ENCODE measurements at places on chromosomes 12 and 14.
A peak's percentile ranks its signal among the peaks of the same experiment; 100 is the strongest.

- no peak for ATAC-seq
Measured at GRCh38 chr12:45388545-45388944, 172.7 kb downstream of the ANO6 start.

- no peak for ATAC-seq
Measured at GRCh38 chr12:3884671-3885070, 11.5 kb upstream of the PARP11 start.

DNA sequence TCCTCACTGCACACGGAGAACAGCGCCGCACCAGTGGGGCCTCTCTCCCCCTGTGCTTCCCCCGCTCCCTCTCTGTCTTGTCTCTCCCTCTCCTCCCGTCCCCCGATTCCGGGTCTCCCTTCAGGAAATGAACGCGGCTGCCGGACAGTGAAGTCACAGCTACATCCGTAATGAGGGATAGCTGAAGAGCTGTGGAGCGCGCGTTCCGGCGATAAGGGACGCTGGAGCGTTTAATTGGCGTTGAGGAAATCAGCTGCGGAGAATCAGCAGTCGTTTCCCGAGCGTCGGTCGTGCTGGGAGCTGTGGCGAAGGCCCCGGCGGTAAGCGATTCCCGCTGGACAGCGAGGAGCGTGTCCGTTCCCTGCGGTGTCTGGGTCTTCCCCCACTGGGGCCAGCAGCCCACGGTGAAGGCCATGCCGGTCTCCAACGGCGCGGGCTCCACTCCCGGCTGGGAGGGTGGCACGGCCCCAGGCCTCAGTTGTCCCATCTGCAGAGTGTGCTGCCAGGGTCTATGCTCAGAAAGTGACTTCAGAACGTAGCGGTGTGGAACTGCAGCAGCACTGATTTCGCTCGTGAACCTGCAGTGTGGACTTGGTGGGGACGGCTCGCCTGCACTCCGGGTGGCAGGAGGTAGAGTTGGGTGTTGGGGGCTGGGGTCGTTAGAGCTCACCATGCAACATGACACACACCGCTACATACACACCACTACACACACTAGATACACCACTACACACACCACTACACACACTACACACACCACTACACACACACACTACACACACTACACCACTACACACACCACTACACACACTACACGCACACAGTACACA is 10.9 kb downstream of the NOC4L start:
- no peak for ATAC-seq

DNA sequence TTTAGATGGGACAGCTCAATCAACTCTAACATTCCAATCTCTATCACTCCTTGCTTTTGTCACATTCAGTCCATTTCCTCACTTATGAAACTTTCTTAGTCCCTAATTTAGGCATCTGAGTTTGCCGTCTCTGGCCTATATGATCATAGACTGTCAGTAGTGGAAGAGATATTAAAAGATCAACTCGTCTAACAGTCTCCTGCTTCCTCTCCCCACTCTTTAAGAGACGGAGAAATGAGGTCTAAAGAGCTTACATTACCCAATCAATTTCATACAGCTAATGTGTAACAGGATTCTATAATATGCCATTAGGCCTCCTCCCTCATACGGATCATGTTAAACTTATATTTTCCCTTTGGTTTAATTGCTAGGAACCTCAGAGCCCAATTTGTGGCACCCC is 6.5 kb upstream of the ATP23 start:
- ATAC-seq, result no peak

DNA sequence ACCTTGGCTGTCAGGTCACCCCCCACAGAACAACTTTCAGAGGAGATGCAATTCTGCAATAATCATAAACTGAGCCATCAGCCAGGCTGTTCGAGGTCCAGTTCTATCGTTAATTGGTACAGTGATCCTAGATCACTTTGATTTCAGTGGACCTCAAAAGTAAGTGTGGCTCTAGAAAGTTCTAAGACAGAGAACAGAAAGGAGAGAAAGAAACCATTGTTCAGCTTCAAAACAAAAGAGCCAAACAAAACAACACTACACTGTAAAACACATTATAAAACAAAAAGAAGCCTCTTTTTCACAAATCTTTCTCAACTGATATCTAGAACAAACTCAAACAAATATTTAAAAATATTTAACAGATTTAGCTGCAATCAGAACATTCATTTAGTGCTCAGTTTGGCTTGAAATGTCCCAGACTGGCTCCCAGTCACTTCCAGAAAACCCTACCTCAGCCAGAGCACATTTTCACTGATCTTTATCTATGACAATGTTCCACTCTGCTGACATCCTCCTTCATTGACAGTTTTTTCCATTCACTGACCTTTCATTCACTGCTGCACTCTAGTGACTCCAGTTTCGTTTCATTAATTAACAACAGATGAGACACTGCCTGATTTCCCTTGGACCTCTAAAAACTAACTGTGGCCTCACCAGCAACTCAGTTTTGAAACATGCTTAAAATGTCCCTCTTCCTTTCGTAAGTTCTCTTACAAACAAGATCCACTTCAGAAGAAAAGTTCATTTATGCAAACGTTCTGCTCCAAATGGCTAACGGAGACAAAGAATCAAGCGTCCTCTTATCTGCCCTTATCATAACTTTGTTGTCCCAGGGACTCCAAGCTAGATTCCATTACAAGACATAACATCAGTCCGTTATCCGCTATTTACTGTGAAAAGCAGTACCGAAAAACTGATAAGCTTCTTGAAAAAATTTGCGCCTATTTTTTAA is 56.8 kb downstream of the DUSP16 start:
- ATAC-seq, result peak; percentile 41

DNA sequence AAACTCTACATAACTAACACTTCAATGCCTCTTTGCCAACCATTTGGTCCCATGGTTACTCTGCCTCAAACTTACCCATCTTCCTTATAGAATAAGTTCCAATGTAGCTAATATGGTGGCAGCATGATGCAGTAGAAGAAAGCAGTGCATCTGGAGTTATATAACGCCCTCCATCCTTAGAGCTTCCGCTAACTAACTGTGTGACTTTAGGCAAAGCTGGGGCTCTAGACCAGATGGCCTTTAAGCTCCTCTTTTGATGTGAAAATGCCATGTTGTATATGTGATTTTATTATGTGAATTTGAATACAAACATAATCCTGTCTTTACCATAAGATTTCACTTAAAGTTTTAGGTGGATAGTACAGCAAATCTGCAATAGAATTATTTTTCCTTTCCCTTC is 6.1 kb downstream of the ABCD2 start:
- ATAC-seq, result no peak

GRCh38 chr12:5232826-5233500 is 189.3 kb downstream of the KCNA5 start:
- ATAC-seq, result no peak

DNA sequence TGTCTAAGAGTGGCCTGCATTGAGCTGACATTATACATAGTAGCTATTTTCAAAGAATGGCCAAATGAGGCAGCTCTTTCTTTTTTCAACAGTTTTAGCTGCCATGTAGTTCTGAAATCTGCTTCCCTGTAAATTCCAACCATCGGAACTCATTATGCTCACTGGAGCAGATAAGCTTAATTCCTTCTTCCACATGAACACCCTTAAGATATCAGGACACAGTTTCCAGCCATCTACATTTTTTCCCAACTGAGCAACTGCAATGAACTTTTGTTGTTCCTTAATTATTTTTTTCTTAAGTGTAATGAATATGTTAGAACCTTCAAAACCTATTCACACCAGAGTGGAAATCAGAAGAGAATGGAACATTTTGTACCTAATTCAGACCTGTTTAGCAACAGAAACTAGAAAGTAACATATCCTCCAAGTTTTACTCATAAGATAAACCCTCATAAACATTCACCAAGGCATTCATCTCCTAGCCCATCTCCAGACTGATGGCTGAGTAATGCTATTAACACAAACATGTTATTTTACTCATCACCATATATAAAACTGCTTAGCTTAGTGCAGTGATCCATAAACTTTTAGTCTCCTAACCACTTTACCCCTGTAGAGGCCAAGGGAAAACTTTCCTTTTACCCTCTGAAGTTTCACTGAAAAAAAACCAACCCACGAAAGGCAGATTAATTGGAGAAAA is 296.1 kb upstream of the SYT1 start:
- ATAC-seq, result no peak

- ATAC-seq, result no peak
Measured at GRCh38 chr12:20280515-20280914, 87.8 kb upstream of the PDE3A start.

DNA sequence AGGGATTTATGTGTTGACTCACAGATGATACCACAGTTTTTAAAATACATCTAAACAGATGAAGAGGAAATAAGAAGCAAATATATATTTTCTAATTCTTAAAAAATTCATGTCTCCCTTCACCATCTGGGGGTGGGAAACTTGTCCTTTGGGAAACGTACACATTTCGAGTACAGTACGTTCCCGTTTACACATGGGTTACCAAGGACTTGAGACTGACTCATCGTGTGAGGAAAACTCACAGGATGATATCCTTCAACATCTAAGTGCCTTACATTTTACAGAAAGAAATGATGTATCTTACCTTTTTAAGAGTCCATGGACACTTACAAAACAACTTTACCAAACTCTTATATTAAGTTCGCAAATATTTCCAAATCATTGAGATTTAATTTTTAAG is 16.0 kb upstream of the FBLN5 start:
- no peak for ATAC-seq

- ATAC-seq, result no peak
Measured at GRCh38 chr12:98144953-98145352, 370.4 kb upstream of the TMPO start.

DNA sequence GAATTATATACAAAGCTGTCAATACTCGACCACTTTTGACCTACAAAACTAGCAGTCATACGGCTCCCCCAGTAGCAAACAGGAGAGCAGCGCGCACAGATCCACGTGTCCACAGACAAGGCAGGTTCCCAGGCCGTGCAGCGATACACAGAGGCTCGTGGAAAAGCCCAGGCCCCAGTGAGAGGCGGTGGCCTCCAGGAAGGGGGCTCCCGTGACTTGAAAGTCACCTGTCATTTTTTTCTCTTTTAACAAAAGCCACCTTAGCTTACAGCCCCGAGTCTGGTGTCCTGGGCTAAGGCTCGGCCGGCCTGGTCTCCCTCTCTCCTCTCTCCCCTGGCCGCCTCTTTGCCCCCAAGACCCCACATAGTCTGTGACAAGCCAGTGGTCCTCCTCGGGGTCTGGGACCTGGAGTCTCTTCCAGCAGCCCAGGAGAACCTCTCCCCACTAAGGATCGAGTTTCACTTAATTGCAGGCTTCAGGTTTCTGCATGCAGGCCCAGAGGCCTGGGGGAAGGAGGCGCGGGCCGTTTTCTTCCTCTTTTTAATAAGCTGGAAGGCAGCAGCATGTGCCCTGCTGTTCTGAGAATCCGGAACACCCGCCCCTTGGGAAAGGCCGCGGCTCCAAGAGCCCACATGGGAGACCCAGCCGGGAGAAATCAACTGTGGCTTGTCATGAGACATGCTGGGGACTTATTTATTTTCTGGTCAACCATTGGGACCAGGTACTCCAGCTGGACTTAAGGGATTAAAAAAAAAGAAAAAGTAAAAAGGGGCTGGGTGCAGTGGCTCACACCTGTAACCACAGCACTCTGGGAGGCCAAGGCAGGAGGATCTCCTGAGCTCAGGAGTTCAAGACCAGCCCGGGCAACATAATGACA is 15.9 kb downstream of the NCOR2 start:
- ATAC-seq, result no peak

GRCh38 chr12:112927925-112928324 is 10.3 kb upstream of the OAS3 start:
- no peak for ATAC-seq

DNA sequence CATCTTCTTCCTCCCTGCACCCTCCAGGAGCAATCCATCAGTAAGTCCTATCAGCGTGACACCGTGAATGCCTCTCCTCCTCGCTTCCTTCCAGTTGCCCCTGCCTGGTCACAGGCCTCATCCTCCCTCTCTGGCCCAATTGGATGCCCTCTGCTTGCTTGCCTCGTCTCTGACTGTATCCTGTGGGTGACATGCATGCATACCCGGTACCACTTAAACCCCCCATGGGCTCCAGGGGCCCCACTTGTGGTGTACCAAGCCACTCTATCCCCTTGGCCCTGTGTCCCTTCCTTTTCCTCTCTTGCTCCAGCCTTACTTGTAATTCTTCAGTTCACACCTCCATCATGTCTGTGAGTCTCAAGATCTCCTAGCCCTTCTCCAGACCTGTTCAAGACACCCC is 106.0 kb upstream of the RTL1 start:
- ATAC-seq, result no peak
